Uterus (tissue), 4 donors: ENCODE measurements at places on chromosomes 7 and 10. TPM values are rescaled to one million over a fixed set of nuclear protein-coding genes. Genes with fewer than 3 reads are reported as not detected.

The TMEM236 gene
- total RNA-seq: not detected

The CALML3 gene
- not detected for total RNA-seq

The GDF10 gene
- total RNA-seq: 6.4 TPM

The FAM131B gene
- total RNA-seq: 7.4 TPM

The MYO3A gene
- total RNA-seq: 0.58 TPM

The SPDYE2B gene
- total RNA-seq: not detected

The SLC13A1 gene
- not detected for total RNA-seq

The RNF32 gene
- 0.58 TPM for total RNA-seq

The CDHR1 gene
- total RNA-seq: 1.5 TPM

The LRRD1 gene
- not detected for total RNA-seq

The GARIN1A gene
- not detected for total RNA-seq

The SEMA3E gene
- 1.2 TPM for total RNA-seq

The GUSB gene
- total RNA-seq: 8.2 TPM

The AKR1C8 gene
- not detected for total RNA-seq

The KIAA1217 gene
- 38.2 TPM for total RNA-seq

The CLCN1 gene
- 0.30 TPM for total RNA-seq

The FRMPD2 gene
- total RNA-seq: 0.21 TPM

The SLC39A12 gene
- not detected for total RNA-seq

The PSTK gene
- total RNA-seq: 1.2 TPM

The FKBP6 gene
- not detected for total RNA-seq

The ANXA8 gene
- total RNA-seq: not detected

The SORBS1 gene
- total RNA-seq: 397 TPM
